Lower lobe of right lung (tissue), 2 donors: ENCODE measurements at places on chromosomes 16 and 17. TPM values are rescaled to one million over a fixed set of nuclear protein-coding genes. Genes with fewer than 3 reads are reported as not detected.

Gene CDH8
- total RNA-seq, result 0.71 TPM

Gene CTDNEP1
- total RNA-seq, result 140 TPM

- no peak for DNase-seq
Measured at GRCh38 chr16:2149630-2150417, 1.4 kb downstream of the RAB26 start.

Gene DDX42
- total RNA-seq, result 101 TPM

DNA sequence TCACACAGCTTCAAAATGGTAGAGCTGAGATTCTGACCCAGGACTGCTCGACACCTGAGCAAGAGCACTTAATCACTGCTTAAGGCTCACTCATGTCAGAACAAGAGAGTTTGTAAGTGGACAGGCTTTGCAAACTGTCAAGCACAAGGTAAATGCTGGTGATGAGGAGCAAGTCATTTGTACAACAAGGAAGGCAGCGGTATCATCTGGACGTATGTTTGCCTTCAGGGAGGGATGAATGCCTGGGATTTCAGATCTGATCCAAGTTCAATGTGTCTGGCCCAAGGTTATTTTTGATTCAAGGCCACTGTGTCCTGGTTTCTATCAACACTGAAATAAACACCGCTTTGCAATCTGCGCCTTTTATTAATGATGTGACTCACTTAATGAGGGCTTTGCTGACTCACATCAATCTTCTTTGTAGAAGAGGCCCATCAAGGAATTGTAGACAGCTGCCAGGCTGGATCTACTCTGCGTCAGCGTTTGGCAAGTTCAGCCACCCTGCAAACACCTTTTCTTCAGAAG lies 174.4 kb upstream of the HS3ST3A1 start:
- no peak for DNase-seq

GRCh38 chr17:17553217-17554195 lies 38.0 kb downstream of the PEMT start:
- no peak for DNase-seq
